Endodermal cell (in vitro differentiated cells): ENCODE measurements at places on chromosomes 1 and 21. TPM values are rescaled to one million over a fixed set of nuclear protein-coding genes. Genes with fewer than 3 reads are reported as not detected.

DNA sequence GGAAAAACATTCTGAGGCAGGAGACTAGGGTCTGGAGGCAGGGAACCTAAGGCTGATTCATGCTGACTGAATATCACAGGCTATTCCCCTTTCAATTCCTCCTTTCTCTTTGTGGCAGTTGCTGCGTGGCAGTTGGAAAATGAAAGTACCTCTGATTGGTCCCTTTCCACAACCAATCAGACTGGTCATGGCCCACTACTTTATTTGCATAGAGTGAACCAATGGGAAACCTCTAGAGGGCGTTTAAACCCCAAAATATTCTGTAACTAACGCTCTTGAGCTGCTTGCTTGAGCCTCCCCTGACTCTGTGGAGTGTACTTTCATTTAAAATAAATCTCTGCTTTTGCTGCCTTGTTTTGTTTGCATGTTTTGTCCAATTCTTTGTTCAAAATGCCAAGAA, 27.7 kb upstream of the VN1R5 start:
- no peak for DNase-seq

DNA sequence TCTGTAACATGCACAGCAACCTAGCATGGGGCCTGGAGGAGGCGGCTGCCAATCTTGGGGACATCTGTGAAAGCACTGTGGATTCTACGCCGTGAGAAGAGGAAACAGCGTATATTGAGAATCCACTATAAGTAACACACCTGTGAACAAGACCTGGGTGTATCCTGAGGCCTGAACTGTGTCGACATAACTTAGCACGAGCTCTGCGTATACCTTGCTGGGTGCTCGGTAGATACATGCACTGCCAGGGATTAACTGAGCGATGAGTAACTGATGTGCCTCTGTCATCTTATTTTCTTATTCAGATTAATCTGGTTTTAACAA, 58.6 kb downstream of the DDX20 start:
- DNase-seq: no peak

GRCh38 chr1:26191739-26192138, 1.3 kb downstream of the CATSPER4 start:
- no peak for DNase-seq

The VWA1 gene
- 17.4 and 19.1 TPM in 2 replicates for total RNA-seq

The PER3 gene
- total RNA-seq: 2.8 and 3.9 TPM in 2 replicates

The PEX10 gene
- 21.8 to 35.6 TPM (median 34.6 TPM) in 3 replicates for total RNA-seq

The CALML6 gene
- total RNA-seq: 0.75 and 1.4 TPM in 2 replicates
